AG04449 (cell line): ENCODE measurements at places on chromosomes 4 and X.

DNA sequence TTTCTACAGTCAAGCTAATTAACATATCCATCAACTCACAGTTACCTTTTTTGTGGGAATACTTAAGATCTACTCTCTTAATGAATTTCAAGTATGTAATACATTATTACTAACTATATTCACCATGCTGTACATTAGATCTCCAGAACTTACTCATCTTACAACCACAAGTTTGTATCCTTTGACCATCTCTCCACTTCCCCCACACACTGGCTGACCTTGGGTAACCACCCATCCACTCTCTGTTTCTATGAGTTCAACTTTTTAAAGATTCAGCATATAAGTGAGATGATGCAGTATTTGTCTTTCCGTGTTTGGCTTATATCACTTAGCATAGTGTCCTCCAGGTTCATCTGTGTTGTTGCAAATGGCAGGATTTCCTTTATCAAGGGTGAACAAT is 30.5 kb upstream of the MAGED1 start:
- no peak for DNase-seq

- peak; percentile 73 for DNase-seq
Observed at GRCh38 chr4:78645853-78646757, 94.5 kb downstream of the ANXA3 start.

- no peak for DNase-seq
Observed at GRCh38 chrX:71629467-71629866, 11.2 kb upstream of the CXCR3 start.

GRCh38 chrX:29841750-29842149 is 373.6 kb upstream of the MAGEB2 start:
- DNase-seq: no peak

DNA sequence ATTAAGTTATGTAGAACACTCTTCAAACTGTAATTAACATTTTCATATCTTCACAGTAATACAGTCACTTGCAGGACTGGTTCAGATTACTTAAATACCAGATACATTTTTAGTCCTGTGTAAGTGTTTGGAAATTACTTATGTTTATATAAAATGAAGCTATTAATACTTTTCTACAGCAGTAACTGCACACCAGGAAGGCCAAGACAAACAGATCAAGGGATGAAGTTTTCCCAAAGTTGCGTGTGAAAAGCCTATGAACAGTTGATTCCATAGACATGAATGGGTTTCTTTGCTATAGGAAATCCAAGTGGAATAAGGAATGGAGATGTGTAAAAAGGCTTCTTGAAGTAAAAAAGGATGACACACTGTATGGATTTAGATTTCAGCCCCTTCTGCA is 28.9 kb upstream of the DRP2 start:
- peak; percentile 62 for DNase-seq

- DNase-seq: no peak
Observed at GRCh38 chr4:133186210-133186609, 37.1 kb downstream of the PCDH10 start.

- no peak for DNase-seq
Observed at GRCh38 chrX:97234471-97235081, 350.9 kb downstream of the RPA4 start.

DNA sequence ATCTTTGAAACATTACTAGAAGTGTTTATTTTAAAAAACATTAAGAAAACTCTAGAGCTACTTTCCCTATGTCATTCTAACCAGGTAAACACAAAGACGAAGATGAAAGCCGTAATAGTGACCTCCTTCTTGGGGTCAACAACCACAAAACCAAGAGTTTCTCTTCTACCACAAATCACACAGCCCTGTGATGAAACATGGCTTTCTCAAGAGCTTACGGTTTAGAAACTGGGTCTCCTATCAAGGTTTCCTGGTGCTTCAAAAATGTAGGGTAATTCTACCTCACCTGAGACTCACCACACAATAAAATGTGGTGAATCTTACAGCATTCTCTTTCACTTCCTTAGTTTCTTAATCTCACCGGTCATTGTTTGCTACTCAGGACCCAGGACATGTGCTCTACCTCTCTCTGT is 50.9 kb downstream of the CORIN start:
- DNase-seq: no peak

DNA sequence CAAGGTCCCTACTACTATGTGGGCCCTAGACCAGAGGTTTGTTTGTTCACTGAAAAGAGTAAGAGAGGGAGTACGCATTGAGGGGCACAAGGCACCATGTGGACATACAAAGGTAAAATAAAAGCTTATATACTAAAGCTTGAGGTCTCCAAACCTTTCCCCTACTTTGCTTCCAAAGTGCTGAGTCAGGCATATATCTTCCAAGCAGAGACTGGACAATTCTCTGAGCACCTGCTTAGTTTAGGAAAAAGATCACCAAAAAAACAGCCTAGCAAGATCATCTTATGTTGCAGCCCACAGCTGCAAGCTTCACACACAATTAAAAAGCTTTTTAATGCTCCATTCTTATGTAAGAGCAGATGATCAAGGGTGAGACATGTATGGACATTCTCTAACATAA is 119.5 kb downstream of the WDFY3 start:
- DNase-seq: no peak

DNA sequence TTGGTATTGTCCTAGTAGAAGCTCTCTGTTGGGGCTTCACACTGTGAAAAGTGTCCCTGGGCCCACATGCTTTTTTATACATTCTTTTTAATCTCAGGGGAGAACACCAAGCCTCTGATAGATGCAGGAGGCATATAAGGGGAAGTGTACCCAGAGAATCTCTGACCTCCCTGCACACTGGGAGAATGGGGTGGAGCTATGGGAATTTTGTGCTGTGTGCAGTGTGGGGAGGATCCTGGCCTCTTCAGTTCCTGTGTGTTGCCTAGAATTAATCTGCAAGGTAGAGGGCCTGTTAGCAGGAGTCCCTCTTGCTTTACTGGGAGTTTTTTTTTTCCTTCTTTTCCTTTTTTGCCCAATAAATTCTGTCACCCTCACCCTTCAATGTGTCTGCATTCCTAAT is 49.2 kb upstream of the SPIN4 start:
- no peak for DNase-seq

DNA sequence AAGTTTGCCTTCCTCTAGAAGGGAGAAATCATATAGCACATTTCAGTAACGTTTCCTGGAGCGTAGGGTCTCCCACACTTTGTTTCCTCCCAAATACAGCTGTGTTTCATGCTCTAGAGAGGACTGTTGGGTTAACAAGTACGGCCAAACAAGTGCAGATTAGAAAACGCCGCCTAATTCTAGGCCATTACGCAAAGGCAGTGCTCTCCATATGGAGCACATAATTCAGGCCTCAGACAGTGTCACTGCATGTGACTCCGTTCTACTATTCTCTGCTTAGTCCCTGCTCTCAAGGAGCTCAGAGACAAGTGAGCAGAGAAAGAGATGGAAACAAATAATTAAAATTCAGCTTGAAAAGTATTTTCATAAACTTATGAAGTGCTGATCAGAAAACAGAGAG is 11.6 kb downstream of the ZNF827 start:
- DNase-seq: no peak

- DNase-seq: peak; percentile 98
Observed at GRCh38 chr4:168634276-168634802, 137.5 kb downstream of the PALLD start.

DNA sequence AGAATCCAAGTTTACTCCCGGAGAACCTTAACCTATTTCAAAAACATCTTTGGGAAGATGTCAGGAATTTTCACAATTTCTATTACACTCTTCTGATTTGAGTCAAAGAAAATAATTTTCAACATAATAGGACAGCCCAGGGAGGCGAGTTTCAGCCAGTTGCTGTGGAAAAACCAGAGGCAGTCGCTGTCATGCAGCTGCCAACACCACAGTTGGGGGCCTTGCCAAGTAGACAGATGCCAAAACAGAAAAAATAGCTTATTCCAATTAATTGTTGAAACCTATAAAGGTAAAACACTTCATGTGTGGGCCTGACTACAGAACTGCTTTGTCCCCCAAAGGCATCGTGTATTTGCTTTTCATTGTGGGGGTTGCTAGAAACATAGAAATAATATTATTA is 225.8 kb downstream of the DMD start:
- DNase-seq: no peak

DNA sequence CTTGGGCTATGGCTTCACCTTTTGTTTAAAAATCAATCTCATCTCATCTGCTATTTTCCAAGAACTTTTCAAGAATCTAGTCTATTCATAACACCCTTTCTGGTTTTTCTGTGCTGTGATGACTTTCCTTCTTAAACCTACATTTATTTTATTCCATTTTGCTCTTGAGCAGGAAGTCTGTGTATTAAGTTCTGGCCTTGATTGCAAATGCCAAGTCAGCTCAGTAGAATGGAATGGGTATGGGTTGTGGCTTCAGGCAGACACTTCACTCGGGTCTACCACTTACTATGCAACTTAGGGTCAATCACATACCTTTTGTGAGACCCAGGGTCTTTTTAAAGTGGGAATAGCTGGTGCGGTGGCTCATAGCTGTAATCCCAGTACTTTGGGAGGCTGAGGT is 522.3 kb downstream of the TRIML1 start:
- no peak for DNase-seq

DNA sequence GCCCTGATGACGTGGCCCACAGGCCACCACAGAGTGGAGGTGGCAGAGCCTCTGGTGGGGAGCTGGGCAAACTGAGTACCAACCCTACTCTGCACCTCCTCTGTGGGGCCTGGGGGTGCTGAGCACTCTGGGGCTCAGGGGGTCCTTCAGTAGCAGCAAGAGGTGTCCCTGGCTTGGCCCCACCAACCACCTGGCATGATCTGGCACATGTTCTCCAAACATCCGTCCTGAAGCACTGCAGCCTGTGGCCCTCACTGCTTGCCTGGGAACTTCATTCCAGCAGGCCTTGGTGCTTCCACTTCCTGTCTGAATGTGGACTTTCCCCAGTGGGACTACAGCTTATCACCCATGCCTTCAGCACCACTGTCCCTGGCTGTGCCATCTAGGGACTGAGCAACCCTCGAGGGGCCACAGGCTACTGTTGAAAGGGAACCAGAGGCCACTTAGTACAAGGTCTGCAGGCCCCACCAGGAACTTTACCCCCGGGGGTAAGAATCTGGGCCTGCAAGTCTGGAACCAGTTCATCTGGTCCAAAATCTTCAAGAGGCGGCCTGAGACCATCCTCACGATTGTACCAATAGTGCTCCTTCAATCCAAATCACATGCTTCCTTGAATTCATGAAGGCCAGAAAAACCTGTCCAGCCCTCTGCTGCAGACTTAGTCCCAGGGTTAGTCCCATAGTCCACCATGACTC is 13.2 kb downstream of the TNIP2 start:
- DNase-seq: no peak

- no peak for DNase-seq
Observed at GRCh38 chrX:101686574-101686973, 26.9 kb upstream of the ARMCX2 start.

DNA sequence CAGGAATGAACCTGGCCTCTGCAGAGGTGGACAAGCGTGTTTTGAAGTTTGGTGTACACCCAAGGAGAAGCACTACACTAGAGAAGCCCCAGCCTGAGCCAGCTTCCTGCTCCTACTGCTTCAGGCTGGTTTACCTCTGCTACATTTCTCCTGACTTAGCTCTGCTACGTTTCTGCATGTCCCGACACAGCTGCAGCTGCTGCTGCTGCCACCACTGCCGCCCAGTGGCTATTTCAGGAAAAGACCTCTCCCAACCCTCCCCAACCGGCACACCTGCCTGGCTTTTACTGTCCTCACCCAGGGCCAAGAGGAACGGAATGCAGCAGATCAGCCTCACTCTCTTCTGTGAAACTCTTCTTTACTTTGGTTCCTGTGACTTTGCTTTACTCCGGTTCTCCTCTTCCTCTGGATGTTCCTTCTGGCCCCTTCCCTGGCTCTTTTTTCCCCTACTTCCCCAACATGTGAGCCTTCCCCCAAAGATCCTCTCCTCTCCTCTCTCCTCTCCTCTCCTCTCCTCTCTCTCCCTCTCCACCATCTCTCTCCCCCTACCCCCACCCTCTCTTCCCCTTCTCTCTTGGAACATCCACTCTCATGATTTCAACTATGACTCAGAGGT is 3.1 kb upstream of the P2RY4 start:
- DNase-seq: no peak

DNA sequence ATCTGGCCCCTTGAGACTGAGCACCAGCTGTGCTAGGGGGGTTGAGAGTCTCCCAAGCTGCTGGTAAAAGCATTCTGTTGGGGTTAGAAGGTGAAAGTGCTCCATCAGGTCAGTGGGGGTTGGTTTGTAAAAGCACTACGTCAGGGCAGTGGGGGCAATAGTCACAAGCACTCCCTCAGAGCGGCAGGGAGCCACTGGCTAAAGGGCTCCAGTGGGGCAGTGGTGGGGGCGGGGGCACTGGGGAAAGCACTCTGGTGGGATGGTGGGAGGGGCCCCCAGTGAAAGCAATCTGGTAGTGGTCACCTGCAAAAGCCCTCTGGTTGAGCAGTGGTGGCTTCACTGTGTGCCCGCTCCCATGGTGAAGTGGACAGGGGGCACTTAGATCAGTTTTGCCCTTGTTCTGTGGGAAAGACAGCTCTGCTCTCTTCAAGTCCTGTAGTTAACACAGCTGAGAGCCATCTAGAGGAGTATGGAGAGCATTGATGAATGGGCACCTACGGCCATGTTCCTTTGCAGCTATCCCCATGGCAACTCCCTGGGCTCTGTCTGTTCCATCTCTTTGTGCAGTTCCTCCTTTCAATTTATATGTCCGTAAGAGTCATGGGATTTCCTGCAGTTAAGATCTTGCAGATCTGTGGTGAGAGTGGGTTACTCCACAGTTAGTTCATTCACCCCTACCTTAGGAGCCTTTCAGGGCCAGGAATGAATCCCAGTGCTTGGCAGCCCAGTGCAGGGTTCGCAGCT is 106.4 kb downstream of the SH3BGRL start:
- no peak for DNase-seq

- no peak for DNase-seq
Observed at GRCh38 chr4:67556436-67556835, 2.1 kb upstream of the STAP1 start.

GRCh38 chrX:2489446-2490445 is 11.0 kb downstream of the DHRSX start:
- DNase-seq: no peak

- DNase-seq: no peak
Observed at GRCh38 chr4:1031956-1032795, 20.8 kb downstream of the FGFRL1 start.

- DNase-seq: no peak
Observed at GRCh38 chr4:165502916-165503907, 124.4 kb downstream of the CPE start.
